ENCODE measurements at places on chromosomes 12 and 14.

GRCh38 chr12:12007001-12007712, 63.6 kb upstream of the BCL2L14 start:
- peak; percentile 55 for DNase-seq

- no peak for DNase-seq
These were observed 81.2 kb downstream of the BCL11B start for GRCh38 chr14:99190696-99191394.

- DNase-seq, result no peak
These were observed 94.9 kb upstream of the TTC7B start for GRCh38 chr14:90911121-90911520.

DNA sequence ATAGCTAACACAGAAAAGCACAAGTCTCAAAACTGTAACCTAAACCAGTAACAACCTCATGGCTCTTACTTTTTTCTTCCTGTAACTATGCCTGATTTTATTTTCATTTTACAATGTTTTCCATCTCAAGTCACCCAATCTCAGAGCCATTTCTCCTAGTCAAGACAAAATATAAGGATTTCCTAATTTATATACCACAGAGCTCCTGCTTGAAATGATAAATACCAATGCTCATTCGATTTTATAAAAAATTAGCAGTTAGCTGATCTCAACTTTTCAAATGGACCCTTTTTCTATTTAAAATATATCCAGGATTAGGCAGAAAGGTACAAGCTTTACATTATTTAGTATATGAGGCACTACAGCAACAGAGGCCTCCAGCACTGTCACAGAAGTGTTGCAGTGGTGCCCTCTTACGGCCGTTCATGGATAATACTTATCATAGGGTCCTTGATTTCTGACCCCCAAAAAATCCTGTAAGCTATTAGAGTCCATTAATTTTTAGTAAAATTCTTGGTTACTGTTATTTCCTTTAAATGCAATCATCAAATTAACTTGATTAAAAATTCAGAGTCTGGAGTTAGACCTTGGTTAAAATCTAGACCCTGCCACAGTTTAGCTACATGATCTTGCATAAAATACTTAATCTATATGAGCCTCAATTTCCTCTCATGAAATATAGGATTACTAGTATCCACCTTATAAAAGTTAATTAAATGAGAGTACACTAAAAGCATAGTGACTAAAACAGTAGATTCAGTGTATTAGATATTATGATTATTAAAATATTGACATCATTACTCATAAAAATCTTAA, 68.3 kb downstream of the SEC23A start:
- no peak for DNase-seq

GRCh38 chr12:113683574-113683973, 211.9 kb upstream of the LHX5 start:
- DNase-seq, result no peak

DNA sequence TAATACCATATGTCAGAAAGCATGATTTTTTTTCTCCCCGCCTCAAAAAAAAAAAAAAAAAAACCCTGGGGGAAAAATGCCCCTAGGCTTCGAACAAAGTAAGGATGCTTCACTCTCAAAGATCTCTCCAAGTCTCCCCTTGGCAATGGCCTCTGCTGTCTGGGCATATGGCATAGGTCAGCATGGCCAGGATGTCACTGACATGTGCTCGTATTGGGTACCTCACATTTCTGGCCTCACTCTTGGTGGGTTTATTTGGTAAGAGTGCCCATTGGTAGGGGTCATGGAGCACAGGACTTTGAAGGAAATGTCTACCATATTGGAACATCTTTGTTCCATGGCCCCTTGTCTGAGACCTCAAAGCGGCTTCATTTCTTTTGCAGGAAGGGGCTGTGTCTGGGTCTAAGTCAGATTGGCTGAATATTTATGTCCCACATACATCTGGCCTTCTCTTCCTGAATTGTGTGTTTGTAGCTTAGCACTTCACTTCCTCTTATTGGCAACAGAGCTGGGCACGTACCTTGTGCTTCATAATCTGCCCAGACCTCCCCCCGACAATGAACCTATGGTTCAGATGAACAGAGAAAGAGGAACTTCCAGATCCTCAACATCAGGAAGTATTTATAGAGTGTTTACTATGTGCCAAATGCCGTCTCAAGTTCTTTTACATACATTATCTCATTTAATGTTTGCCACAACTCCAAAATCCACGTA, 36.3 kb upstream of the OAS1 start:
- no peak for DNase-seq

DNA sequence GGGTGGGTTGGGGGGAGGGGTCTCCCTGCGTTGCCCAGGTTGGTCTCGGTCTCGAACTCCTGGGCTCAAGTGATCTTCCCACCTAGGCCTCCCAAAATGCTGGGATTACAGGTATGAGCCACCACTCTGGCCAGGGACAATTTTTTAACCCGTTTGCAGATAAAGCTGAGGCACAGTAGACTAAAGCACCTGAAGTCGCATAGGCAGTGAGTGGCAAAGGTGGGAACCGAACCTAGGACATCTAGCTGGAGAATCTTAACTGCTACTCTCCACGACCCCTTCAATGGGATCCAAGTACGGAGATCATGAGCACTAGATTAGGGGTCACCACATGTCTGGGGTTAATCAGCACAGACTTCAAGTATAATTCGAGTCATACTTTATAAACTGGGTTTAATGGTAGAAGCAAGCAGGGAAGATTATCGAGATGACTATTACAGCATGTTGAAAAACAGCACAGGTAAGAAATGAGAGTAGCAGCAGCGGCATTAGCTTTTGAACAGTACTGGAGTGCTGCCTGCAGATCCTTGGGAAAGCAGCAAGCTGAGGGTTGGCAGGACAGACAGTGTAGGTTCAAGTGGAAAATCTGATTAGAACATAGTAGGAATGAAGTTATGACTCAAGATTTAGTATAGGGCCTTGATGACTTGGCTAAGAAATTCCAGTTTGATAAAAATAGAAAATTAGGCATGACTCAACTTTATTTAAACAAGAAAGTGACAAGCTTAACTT, 23.9 kb downstream of the NID2 start:
- no peak for DNase-seq

DNA sequence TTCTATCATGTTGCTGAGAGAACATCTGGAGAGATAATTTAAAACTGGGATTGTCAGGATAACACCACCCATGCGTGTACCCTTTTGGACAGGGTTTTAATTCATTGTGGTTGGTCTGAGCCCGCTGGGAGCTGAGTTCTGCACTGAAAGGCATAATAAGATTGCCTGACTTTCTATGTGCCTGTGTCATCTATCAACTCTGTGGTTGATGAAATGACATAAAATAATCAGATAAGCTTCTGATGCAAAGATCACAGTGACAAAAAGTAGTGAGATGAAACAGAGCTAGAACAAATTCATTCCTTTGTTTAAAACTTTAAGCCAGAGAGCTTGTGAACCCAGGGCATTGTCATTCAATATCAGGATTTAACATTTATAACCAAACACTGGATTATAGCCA, 98.7 kb downstream of the BBS10 start:
- DNase-seq, result no peak

DNA sequence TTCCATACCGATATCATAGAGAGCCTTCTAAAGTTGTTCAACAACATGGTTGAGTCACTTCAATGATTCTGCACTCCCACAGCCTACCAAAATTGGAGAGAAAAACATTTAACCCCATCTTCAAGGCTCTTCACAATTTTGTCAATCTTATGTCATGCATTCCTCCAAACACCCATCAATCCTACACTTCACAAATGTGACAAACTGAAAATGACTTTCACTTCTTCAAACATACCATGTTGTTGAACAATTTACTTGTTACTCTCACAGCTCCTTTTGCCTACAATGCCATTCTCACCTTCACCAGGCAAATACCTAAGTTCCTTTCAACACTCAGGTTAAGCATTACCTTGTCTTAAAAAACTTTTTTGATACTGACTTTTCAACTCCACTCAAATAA, 88.0 kb downstream of the OSBPL8 start:
- DNase-seq, result no peak

GRCh38 chr12:132620899-132621656, 2.5 kb downstream of the P2RX2 start:
- DNase-seq, result no peak

DNA sequence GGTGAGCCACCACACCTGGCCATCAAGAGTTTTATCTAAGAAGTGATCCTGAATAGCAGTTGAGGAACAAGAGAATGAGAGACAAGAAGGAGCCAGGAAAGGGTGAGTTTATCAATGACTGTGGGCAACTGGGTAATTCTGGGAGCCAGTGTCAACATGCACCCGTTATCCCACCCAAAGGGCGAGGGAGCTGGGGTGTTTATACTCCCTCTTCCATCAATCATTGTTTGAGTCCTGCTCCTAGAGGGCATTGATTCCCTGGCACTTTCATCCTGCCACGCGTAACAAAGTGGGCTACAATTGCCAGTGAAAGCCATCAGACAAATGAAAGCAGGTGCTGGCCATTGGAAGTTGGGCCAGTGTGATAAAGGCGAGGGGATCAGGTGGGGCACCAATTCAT, 136.3 kb downstream of the SUDS3 start:
- DNase-seq, result no peak

Data from activated CD4-positive, CD25-positive, alpha-beta regulatory T cell treated with anti-CD3 and anti-CD28 coated beads, Interleukin-2, amount 50 U/mL, for 72 hours (primary cell).